ENCODE measurements at places on chromosomes 12 and 14.

GRCh38 chr12:104598342-104599271, 141.9 kb downstream of the CHST11 start:
- DNase-seq: no peak

- no peak for DNase-seq
Measured at GRCh38 chr14:73744874-73745529, 30.8 kb upstream of the PNMA1 start.

GRCh38 chr12:1927751-1928351, 9.4 kb upstream of the CACNA2D4 start:
- DNase-seq: no peak

DNA sequence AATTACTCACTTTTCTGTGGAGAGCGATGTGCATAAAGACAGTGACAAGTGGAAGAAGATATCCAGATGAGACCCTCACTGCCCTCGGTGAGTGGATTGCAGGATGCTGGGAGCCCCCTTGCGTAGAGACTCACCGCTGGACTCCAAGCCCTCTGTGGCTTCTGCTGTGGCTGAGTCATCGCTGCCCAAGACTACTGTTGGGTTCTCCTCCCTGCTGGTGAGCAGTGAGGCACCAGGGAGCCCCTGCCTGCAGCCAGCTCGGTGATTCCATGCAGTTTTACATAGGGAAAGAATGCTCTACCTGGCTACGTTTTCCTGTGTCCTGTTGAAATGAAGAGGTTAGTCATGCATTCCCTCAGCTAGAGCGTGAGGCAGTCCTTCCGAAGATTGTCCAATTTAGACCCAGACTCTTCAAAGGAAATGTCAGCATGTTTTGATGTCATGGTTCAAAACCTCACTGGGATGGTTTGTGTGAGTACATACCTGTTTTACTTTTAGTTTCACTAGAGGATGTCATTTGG, 28.2 kb downstream of the TRAF3 start:
- DNase-seq: no peak

GRCh38 chr14:77579780-77580179, 36.7 kb downstream of the SPTLC2 start:
- no peak for DNase-seq

DNA sequence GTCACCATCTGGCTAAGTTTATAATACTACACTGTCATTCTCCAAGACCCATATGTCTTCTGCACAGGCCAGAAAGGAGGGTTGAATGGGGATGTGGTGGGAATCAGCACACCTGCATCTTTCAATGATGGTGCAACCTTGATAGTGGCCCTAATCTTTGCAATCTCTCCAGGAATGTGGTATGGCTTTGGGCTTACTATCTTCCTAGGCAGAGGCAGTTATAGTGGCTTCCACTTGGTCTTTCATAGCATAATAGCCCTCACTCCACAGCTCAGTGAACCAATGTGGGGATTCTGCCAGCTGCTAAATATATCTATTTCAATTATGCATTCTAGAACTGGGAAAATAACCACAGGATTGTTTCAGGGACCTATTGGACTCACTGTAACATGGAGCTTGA, 61.8 kb upstream of the ATP2B1 start:
- no peak for DNase-seq

- DNase-seq: no peak
Measured at GRCh38 chr14:69506241-69506595, 21.7 kb downstream of the PLEKHD1 start.

DNA sequence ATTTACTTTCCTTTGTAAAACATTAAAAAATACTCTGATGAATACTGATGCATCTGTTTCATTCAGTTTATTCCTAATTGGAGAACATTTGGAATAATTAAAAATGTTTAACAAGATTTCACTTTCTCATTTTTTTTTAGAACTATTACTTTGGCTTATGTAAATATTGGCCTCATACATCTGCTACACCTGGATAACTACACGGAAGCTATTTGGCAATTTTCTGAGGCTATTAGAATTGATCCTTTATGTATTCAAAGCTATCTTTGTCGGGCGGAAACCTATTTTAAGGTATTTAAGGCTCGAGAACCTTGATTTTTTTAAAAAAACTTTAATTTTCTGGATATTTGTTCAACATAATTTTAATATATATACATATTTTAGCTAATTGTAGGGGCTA, 196.7 kb downstream of the TTC6 start:
- DNase-seq: no peak

GRCh38 chr14:36857136-36857535, 195.5 kb downstream of the PAX9 start:
- DNase-seq: no peak

- no peak for DNase-seq
Measured at GRCh38 chr12:45093051-45093450, 42.2 kb upstream of the DBX2 start.

DNA sequence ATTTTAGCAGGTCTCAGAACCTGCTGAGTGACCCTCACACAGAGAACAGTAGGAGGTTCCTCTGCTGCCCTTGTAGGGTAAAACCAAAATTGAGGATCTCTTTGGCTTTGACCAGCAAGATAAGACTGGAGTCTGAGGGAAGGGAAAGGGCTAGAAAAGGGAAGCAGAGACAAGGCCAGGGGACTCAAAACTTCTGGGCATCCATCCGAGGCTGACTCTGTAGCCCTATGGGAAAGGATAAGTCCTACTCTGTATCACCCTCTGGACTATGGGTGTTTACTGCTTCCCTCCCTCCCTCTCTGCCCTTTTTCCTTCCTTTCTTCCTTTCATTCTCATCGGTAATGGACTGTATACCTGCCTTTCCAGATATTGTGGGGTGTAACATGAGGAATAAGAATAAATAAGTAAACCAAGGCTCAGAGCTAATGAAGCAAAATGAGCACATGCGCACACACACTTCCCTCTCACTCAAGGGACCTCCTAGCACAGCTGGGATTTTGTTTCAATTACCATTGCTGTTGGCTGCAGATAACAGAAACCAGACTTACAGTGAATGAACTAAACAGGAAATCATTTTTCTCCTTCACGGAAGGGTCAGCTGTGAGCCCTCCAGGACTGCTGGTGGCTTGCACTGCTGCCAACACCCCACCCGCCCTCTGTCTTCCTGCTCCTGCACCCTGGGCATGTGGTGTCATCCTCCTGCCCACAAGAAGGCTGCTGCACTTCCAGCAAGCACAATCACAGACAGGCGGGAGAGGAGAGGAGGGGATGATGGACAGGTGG, 404.4 kb upstream of the CCDC196 start:
- no peak for DNase-seq

DNA sequence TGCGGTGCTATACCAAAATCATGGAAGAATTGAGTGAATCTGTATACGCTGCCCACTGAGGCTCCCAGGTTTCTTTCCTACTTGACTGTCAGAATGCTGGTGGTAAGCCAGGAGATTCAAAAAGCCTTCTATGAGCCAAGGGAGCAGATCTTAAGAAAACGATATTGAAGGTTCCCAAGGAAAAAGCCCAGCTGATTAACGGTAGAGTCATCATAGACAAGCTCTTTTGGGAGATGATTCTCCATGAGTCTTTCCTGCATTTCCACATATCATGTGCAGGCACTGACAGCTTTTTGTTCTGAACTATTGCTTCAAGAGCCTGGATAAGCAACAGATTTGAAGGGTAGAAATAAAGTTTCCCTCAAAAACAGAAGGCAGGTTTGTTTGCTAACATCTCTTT, 17.5 kb downstream of the SLC35F4 start:
- no peak for DNase-seq

GRCh38 chr12:198705-199104, 15.3 kb downstream of the SLC6A12 start:
- no peak for DNase-seq

- DNase-seq: no peak
Measured at GRCh38 chr12:66103016-66103913, 27.3 kb downstream of the LLPH start.

DNA sequence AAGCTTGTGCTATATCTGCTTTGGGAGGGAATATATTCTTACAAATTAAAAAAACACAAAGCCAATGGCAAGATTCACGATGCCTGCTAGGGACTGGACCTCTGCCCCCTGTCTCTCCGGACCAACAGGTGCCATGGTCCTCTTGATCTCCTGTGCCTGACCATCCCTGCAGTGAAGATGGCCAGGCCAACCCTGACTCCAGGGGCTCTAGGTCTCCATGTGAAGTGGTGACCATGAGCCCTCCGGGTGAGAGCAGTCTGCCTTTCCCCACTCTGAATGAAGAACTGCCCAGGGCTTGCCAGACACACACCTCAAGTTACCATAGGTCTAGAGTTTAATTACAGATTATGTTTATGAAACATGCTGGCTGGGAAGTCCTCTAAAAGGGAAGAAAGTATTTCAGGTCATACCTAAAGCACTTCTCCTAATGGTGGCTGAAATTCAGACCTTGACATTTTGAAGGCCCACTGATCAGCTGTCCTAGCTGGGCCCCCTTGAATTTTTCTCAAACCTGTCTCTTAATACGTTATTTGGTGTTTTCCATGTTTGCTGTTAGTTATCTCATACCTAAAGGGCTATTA, 1.4 kb downstream of the ARHGDIB start:
- DNase-seq: no peak

GRCh38 chr12:9699269-9699897, 29.9 kb downstream of the CLEC2D start:
- no peak for DNase-seq

DNA sequence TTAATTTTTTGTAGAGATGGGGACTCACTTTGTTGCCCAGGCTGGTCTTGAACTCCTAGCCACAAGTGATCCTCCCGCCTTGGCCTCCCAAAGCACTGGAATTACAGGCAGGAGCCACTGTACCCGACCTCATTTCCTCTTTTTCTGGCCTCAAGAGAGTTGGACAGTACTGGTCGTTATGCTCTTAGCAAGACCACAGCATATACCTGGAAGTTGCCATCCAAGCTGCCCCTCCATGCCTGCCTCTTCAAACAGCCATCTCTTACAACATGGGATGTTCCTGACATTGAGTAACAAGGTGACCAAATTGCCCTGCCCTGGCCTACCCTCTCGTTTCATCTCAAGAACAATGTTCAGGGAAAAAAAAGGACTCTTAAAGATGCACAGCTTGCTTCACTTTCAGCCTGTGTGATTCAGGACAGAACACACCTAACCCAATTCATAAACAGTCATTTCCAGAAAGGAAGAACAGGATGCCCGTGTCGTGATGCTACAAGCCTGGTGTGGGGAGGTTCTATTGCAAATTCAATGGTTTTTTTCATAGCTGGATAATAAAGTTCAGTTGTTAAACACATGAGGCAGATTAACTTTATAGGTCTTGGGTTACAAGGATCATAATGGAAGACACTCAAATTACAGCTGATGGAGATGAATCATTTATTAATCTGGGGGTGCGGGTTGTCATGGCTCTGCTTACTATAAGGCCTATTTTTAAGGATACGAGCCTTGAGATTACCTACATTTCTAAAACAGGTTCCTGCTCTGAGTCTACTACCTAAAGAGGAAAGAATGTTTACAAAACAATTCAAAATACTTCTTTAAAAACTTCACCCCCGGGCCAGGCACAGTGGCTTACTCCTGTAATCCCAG, 11.9 kb downstream of the GLTP start:
- no peak for DNase-seq

- no peak for DNase-seq
Measured at GRCh38 chr14:63266106-63266505, 52.6 kb downstream of the GPHB5 start.

DNA sequence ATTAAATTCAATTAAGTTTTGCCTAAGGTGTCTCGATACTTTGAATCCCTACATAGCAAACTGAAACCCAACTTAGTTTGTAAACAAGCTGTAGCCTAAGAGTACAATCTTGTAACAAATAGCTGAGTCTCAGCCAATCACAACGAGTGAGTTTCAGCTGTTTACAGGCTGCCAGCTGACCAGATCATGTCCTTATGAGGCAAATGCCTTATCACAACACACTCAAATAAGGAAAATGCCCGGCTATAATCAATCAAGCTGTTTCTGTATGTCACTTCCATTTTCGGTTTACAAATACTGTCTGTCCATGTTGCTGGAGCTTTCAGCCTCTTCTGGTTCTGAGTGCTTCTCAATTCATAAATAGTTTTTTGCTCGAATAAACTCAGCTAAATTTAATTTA, 943.8 kb downstream of the SLC16A7 start:
- no peak for DNase-seq

- DNase-seq: no peak
Measured at GRCh38 chr14:93543766-93544165, 113.0 kb downstream of the UNC79 start.

GRCh38 chr14:65335411-65335947, 77.1 kb upstream of the FUT8 start:
- DNase-seq: no peak

DNA sequence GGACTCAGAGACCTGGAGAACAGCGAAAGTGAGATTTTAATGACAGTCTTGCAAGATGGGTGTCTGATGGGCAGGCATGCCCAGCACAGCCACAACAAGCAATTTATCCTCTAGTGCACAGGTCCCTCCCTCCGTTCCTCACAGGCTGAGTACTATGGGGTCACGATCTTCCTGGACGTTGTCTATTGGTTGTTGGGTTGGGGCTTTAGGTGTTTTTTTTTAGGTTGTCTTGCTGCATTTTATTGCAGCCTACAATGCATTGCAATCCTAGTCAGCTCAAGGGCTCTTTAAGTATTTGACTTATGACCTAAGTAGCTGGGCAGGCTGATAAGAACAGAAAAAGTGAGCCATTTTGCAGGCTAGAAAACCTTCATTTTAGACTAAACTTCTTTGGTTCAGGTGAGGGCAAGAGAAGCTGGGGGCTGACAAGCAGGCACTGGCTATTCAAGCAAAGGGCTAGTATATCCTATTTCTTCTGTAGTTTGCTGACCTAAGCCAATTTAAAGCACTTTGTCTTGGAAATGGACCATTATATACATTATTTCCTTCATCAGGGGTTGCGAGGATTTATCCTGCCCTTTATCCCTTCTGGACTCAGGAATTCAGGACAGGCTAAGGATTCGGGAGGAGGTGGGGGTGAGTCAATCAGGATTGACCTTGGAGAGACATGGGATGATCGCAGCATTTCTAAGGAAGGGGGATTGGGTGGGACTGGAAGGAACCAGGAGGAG, 6.0 kb downstream of the KRT7 start:
- DNase-seq: no peak

GRCh38 chr12:80313209-80313608, 130.8 kb upstream of the PTPRQ start:
- DNase-seq: no peak

GRCh38 chr12:4120316-4120917, 153.1 kb upstream of the CCND2 start:
- DNase-seq: no peak

DNA sequence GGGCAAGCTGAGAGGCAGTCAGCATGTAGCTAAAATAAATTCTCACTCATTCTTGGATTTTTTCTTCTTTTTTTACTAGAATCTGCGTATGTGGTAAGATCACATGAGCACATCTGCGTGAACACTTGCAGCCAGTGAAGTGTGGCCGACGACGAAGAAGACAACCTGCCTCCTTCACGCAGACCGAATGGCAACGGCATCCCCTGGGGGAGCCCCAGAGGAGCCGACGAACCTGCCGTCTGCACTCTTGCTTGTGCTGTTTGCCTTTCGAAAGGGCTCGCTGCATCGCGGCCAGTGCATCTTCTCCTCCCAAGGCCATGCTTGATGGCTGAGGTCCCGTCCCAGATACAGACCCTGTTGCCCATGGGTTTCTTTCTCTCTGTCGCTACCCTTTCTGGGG, 113.8 kb downstream of the KCNK10 start:
- no peak for DNase-seq

GRCh38 chr14:103169954-103170353, 46.7 kb downstream of the TNFAIP2 start:
- no peak for DNase-seq

GRCh38 chr12:114694436-114695304, 10.7 kb upstream of the TBX3 start:
- no peak for DNase-seq
